Vagina (tissue), 2 donors: ENCODE measurements at places on chromosomes 6 and 20. TPM values are rescaled to one million over a fixed set of nuclear protein-coding genes. Genes with fewer than 3 reads are reported as not detected.

Gene MUC21
- total RNA-seq, result 207 TPM

Gene FUT9
- total RNA-seq, result not detected

Gene PTCHD4
- total RNA-seq, result not detected

Gene POM121L2
- not detected for total RNA-seq

DNA sequence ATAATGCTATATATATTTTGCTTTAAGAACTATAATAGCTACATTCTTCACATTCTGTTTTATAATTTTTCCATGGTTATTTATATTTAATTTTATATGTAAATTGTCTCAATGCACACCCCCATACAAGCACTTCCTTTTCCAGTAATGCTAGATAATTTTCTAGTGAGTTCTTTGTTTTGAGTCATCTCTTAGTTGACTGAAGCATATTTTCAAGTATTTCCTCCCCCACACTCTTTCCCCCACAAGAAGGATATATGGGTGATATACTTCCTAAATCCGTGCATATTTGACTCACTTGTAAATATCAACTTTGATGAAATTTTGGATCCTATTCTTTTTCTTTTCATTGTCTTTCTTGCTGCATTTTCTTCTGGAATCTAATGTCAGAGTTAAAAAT, 82.1 kb upstream of the SRSF6 start:
- no peak for DNase-seq

- DNase-seq, result no peak
These were observed 11.5 kb upstream of the CCDC170 start for GRCh38 chr6:151482290-151482689.

DNA sequence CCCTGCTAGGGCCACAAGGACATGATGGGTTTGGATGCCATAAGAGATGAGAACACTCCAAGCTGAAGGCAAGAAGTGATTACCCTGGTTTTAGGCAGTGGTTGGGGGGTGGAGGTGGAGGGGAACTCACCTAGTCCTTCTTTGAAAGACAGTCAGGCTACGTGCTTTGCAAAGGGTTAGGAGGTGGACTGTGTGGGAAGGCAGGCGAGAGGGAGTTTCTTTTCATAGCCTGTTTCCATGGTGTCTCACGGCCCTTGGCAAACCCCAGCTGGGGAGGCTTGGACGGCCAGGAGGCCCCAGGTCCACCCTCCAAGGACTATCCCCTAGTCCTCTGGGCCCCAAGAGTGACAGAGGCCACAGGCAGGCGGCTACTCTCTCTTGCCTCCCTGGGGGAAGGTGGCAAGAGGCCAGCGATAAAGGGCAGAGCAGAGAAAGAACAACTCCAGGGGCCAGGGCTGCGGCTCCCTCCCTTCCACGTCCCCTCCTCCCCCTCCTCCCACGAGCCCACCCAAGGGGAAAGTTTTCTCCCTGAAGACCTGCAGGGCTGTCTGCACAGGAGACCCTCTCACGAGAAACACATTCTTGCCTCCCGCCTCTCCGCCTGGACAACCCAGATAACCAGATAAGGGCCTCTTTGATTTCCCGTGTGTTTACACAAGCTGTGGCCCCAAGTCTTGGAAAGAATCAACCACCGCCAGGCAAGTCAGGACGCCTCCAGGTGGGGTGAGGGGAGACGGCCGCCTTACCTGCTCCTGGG, 74.4 kb downstream of the NOL4L start:
- no peak for DNase-seq

GRCh38 chr20:52219441-52219840, 27.9 kb upstream of the ZFP64 start:
- no peak for DNase-seq

DNA sequence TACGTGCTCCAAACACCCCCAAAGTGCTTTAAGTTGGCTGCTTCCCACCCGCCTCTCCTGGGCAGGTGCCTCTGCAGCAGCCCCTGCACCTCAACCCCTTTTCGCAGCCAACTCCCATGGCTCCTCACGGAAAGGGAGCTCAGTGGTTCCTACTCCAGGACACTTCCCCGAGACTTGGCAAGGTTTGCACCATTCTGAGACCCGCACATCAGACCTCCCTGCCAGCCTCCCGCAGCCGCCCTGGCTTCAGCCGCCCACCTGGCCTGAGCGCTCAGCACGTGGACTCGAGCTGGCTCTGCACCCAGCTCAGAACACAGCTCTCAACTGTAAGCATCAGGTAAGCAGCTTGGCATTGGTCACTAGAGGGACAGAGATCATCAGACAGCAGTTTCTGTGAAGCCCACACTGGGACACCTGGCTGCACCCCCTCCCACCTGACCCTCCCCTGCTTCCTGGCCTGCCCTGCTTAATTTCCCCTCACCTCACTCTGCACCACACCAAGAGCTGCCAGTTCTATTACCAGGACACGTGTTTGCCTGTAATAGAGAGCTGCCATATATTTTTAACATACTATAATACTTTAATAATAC, 28.5 kb downstream of the GMDS start:
- no peak for DNase-seq

- no peak for DNase-seq
These were observed 718.8 kb upstream of the FLRT3 start for GRCh38 chr20:15056246-15056645.

DNA sequence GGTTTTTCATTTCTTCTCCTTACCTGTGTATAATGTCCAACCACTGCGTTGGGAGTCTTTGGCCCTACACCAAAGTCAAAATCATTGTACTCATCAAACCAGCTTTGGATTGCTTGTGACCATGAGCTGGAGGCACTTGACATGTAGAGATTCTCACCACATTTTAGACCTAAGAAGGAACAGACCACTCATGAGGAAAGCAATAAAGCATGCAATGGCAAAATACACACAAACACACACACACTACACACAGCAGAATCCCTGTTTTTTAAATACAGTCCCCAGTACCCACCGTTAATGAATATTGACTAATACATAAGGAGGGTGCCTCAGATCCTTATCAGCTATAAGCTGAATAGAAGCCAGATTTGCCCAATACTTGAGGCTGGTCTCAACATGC, 10.5 kb downstream of the CRISP3 start:
- DNase-seq, result no peak

GRCh38 chr6:25366903-25367545, 87.8 kb downstream of the CARMIL1 start:
- no peak for DNase-seq

- no peak for DNase-seq
These were observed 11.1 kb downstream of the TOX2 start for GRCh38 chr20:43925801-43926200.

DNA sequence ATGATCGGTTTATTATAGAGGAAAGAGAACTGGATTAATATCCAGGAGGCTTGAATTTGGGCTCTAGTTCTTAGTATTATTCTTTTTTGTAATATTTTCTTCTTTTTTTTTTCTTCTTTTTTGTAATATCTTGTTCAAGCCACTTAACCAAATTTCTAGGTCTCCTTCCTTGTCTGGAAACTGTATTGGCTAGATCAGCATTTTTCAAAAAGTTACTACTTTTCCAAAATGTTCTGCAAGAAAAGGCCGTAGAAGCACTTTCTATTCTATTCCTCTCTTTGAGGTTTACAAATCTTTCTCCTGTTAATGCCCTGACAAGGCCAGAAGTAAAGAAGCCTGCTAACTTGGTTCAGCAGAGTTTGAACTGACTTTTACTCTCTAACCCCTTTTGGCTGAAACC, 12.0 kb downstream of the BMP6 start:
- DNase-seq, result no peak

DNA sequence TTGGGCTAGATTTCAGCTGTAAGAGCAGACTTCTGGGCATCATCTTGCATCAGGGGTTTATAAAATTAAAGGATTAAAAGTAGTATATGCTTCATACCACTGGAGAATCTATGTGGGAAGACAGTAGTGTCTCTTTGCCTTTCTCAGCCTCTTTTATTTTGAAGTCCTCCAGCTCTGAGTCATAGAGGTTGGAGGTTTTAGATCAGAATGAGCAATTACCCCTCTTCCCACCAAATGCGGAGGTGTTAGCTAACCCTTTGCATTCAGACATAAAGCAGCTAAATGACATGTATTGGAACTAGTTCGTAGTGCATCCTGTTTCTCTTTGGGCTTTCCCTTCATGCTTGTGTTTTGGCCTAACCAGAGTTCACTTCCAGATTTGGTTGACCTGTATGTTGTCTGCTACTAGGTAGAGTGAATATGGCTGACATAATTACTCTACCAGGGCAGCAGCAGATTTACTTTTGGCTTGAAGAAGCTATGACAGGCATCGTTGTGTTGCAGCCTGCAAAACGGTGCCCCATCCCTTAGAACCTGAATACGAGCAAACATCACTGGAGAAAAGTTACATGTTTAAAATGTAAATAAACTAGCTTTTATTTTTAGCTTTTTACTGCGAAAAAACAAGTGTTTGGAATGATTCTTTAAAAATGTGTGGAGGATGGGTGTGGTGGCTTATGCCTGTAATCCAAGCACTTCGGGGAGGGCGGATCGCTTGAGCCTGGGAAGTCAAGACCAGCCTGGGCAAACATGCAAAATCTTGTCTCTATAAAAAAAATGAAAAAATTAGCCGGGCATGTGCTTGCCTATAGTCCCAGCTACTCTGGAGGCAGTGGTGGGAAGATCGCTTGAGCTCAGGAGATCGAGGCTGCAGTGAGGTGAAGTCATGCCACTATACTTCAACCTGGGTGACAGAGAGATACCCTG, 82.2 kb downstream of the MYO6 start:
- no peak for DNase-seq

- no peak for DNase-seq
These were observed 100.6 kb upstream of the MLIP start for GRCh38 chr6:54010340-54011276.
